Activated CD4-positive, alpha-beta T cell treated with anti-CD3 and anti-CD28 coated beads for 1 hour (primary cell): ENCODE measurements at places on chromosomes 1 and 21.

DNA sequence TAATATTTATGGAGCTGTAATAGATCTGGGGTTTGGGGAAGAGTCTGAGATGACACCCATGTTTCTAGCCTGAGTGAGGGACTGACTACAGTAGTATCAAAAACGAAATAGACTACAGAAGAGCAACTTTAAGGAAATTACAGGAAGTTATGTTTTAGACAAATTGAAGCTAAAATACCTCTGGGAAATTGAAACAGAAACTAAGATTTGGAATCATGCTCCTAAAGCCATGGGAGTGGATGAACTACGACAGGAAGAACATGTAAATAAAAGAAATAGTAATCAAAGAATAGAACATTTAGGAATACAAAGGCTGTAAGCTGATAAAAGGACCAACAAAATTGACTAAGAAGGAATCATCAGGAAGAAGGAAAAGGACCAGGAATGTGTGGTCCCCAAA, 68.9 kb downstream of the KIAA0319L start:
- DNase-seq: no peak

GRCh38 chr1:225476538-225476988, 48.7 kb upstream of the LBR start:
- DNase-seq: no peak

GRCh38 chr1:184002071-184002470, 35.5 kb downstream of the COLGALT2 start:
- DNase-seq: no peak

DNA sequence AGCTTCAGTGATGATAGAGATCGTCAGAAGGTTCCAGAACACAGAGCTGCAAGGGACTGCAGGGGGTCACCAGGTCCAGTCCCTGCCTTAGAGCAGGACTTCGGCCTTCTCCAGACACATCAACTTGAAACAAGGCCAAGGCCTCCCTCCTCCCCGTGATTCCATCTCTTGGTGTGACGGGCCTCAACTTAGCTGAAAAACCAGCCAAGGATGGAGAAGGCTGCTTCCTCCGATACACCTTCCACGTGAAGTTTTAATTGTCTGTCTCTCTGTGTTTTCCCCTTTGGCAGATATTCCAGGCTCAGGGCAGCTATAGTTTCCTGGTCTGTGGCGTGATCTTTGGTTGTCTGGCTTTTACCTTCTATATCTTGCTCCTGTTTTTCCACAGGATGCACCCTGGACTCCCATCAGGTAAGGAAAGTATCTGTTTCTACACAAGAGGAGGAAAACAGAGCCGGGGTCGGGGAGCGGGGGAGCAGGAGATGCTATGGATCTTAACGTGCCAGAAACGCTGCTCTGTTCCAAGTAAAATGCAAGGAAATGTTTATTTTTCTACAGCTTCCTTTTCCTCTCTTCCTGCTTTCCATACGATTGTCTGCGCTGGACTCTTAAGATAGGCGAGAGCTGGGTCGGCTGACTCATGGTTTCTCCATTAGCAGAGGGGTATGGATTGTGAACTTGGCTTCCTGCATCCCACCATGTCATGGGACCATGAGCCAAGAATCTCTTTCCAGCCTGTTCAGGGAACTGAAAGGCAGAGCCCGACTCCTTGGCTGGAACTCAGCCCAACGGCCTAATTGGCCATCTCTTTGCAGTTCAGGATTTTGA, 32.8 kb downstream of the ELK4 start:
- no peak for DNase-seq

- DNase-seq: no peak
Observed at GRCh38 chr1:119634016-119634415, 14.1 kb downstream of the ZNF697 start.

DNA sequence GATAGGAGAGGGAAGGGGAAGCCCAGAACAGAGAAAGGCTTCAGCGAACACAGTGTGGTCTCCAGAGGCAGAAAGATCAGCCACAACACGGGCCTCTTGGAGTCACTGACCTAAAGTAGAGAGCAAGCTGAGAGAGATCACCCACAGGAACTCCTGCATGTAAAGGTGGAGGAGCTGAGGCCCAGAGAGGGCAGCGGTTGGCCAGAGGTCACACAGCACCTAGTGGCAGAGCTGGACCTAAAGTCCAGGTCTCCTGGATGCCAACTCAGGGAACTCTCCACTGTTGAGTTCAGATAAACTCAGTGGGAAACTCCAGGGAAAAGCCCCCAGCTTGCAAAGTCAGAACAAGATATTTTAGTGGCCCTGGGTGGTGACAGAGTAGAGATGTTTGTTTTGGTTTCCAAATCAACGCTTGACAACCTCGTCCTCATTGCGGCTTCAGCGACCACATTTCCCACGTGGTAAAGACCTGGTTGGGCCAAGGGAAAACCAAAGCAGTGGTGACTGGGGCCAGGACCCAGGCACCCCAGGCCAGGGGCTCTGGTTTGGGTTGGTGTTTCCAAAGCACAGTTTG, 4.6 kb downstream of the IFFO2 start:
- peak; percentile 52 for DNase-seq
